ENCODE measurements at places on chromosomes 12 and 14.

GRCh38 chr14:64584190-64584589, 34.4 kb downstream of the PPP1R36 start:
- DNase-seq, result no peak

GRCh38 chr14:23071921-23072539, 14.7 kb upstream of the CDH24 start:
- no peak for DNase-seq

DNA sequence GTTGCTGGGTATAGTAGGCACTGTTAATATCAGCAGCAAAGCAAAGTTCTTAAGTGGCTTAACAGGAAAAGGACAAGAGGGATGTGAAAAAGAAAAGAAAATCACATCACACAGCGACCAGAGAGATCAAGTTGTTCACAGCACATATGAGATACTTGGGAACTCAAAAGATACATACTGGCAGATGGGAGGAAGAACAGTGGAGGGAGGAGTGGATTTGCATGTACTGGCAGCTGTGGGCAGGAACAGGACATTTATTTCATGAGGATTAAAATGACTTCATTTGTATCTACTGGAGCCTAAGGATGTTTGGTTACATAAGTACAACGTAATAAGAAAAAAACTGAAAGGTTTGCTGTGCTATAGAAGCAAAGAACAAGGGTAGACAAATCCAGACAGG, 136.5 kb upstream of the IFNG-AS1 start:
- DNase-seq, result no peak

- peak; percentile 60 for DNase-seq
Observed at GRCh38 chr12:27333403-27334009, 870 bp downstream of the BMAL2 start.

DNA sequence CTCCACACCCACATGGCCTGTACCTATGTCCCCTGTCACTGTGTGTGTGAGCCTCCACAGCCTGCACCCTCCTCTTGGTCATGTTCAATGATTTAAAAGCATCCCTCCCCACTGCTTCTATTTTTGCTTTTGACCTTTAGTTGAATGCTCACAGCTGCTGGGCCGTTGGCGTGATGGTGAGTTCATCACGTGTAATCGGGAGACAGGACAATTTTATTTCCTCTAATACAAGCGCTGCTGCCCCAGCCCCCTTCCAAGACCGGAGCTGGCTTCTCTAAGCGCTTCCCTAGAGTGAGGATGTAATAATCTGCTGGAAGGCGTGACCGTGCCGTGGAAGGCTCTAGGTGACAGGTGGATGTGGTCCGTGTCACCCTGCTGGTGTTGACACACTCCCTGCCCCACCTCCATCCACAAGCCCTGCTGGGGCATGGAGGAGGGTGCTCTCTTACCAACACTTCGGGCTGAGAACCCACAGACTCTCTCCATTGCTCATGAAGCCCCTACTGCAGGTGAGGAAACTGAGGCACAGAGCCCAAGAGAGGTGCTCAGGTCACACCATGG, 25.4 kb downstream of the CCDC85C start:
- no peak for DNase-seq

- no peak for DNase-seq
Observed at GRCh38 chr12:92562063-92562734, 140.6 kb upstream of the PLEKHG7 start.

DNA sequence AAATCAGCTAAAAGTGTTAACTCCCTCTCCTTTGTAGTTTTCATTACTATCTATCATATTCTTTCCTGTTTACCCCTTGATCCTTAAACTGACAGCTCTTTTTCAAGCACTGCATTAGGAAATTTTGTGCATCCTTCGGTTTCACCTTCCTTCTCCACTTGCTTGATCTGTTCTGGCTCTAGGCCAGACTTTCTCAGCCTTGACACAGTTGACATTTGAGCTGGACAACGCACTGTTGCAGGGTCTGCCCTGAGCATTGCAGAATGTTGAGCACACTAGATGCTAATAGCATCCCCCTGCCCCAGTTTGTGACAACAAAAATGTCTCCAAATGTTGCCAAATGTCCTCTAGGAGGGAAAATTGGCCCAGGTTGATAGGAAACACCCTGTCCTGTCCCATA, 75.4 kb upstream of the KCNJ8 start:
- no peak for DNase-seq

DNA sequence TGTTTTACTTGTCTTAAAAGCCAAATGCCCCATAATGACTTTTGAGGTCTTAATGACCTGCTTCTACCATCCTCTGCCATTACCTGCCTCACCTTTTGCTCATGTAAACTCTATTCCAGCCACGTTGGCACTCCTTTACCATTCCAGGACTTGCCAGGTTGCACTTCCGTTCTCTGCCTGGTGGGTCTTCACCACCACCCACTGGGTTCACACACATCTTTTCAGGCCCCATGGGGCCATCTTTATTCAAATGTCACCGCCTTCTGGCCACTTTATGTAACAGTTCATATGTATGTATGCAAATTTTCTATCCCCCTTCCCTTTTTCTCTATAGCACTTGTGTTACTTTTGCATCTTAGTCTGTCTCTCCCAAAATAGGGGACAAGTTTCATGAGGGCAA, 57.7 kb downstream of the ATP2A2 start:
- no peak for DNase-seq

- no peak for DNase-seq
Observed at GRCh38 chr12:85385406-85385805, 105.4 kb downstream of the ALX1 start.

DNA sequence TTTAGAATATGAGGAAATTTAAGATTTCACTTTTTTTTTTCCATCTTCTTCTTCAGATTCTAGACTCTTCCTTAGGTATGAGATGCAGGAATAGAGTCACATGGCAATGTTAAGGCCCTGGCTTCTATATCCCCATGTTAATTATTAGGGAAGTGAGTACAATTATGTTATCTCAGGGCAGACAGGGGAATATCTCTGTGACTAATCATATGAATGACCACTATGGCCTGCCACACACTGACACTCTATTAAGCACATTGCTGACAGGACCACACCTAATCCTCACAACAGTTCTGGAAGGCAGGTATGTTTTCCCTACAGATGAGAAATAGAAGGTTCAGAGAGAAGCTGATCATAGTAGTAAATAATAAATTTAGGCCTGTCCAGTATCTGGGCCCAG, 69.4 kb upstream of the PTPRQ start:
- DNase-seq, result no peak

GRCh38 chr12:49336645-49337584, at the start of gene C1QL4:
Gene C1QL4, minus strand, starts transcription at chr12:49337188. Its CDS starts 711 bp downstream, at chr12:49336477.
- DNase-seq, result peak; percentile 81

DNA sequence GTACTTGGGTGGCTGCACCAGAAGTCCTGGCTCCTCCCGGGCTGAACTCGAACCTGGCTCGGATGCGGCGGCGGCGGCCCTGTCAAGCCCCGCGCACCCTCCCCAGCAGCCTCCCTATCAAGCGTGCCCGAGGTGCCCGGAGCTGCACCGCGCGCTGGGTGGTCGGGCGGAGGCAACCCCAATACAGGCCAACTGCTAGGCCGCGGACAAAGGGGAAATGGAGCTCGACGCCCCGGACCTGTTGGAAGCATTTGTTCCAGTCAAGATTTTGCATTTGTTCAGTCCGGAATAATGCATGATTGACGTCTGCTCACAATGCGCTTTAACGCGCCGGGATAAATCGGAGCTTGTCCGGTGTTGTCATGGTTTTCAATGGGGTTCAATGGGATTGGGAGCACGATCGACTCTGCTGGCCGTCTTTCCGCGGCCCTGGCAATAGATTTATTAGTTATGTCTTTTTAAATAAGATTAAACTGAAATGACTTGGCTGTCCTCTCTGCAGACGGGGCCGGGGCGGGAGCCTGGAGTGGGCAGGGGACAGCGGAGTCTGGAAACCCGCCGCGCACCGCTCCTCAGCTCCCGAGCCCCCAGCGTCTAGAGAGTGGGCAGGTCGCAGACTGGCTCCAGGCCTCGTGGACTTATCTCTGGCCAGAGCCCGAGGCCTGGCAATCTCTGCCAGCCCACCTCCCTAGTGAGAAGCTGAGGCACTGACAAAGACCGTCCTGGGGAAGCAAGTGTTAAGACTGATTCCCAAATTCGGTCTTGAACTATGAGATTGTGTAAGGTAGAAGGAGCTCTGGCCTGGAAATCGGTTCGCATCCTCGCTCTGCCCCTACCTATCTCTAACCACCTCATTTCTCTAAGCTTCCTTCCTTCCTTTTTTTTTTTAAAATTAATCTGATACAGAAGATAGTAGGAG, 1.7 kb upstream of the NKX2-8 start:
- no peak for DNase-seq

- DNase-seq, result no peak
Observed at GRCh38 chr12:95857799-95858198, 953 bp upstream of the SNRPF start.

- no peak for DNase-seq
Observed at GRCh38 chr14:71214241-71214640, 307.0 kb downstream of the PCNX1 start.

DNA sequence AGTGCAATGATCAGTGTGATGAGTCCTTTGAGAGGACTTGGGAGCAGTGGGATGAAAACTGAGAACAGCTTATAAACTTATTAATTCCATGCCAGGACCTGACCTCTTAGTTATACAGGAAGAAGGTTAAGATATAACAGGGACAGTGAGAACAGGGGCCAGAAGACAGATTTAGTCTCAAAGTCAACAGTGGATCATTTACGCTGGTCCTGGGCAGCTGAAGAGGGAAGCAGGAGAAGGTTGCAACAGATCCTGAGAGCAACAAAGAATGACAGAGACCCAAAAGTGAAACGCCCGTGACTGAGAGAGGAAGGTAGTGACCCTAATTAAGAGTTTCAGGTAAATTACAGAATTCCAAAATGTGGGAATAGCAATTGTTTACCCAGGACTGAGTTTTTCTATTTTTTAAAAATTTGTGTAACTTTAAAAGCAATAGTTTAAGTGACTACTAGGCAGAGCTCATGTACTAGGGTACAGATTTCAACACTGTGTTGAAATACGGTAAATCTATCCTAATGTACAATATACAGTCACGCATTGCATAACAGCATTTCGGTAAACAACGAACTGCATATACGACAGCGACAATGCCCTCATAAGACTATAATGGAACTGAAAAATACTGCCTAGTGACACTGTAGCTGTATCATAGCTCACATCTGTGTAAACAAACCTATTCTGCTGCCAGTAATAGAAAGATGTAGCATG, 77.7 kb upstream of the GNPNAT1 start:
- no peak for DNase-seq

DNA sequence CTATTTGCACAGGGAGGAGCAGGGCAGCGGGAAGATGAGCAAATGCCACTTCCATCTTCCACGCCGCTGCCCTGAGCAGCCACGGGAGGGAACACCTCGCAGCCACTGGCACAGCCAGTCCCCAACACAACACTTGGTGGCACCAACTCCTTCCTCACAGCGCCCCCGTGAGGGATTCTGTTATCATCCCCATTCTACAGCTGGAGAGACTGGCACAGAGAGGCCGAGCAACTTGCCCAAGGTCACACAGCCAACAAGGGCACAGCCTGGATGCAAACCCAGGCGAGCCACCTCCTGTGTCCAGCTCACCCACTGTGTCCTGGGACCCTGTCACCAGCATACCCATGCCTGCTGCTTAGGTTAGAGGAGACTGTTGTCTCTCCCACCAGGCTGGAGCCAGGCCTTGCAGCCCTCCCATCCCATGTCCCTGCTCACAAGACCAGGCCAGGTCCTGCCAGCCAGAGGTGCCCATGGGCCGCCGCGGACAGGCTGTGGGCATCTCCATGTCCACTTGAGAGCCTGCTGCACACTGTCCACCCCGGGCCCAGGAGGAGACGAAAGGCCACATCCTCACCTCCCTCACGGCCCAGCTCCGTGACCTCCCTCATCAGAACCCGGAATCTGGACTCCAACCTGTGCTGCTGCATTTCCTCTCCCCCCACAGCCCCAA, 57.0 kb downstream of the NCOR2 start:
- no peak for DNase-seq

DNA sequence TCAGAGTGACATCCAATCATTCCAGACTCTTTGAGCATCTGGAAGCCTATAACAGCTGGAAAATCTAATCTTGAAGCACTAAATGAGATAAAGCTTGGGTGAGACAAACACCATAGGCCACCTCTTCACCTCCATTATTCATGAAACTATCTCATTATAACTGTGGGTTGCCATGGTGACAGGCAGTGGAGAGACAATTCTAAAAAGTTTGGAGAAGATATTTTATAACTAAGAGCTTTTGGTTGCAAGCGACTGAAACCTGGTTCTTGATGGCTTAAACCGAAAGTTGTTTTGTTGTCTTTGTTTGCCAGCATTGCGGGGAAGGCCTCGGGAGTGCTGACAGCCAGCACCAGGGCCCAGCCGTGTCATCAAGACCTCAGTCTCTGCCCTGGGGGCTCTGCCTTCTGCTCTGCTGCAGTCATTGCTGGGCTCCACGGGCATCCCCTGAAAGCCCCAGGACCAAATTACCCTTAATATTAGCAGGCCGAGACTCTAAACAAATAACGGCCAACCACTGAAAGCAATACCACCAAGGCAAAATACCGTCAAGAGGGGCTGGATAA, 353.6 kb upstream of the SFSWAP start:
- no peak for DNase-seq

DNA sequence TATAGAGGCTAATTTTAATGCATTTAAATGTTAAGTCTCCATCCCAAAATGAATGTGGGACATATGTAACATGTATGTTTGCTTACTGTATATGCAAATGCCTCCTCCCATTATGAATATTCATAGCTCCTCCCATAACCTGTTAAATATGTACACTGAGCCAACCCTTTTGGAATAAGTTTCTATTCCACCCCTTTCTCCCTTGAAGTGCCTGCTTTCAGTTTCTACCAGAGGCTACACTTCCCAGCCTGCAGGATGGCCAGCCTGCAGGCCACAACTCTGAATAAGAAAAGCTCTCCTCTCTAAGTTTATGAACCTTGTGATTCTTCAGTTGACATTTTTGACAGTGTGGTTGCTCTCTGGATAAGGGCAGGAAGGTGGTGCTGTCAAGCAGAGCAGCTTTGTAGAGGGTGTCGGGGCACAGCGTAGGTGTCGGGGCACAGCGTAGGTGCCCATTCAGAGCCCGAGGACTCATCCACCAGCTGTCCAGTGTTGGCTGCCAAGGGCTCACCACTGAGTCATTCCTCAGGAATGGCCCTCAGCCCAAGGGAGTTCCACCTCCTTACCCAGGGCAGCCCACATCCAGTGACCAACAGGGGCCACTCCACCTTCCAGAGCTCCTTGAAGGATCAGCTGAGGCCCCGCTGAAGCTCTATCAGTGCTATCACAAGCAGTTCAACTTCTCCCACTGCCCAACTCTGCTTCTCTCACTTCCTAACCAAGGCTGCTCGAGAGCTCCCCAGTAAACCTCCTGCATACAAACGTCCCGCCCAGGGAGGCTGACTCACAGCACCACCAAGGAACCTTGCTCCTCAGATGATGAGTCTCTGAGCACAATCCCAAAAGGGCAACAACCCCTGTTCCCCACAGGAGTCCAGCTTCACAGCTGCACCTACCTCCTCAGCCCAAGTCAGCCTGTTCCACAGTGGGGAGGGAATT, 31.4 kb downstream of the VWF start:
- no peak for DNase-seq

- no peak for DNase-seq
Observed at GRCh38 chr14:104924421-104925213, at the start of gene PLD4. Gene PLD4, plus strand, starts transcription at chr14:104924879. Its CDS starts 2,262 bp downstream, at chr14:104927141.
